ENCODE measurements at places on chromosomes 2 and 18.

- no peak for DNase-seq
These were observed 212.7 kb downstream of the DYM start for GRCh38 chr18:49247781-49248180.

- DNase-seq = no peak
These were observed 188.3 kb upstream of the RND3 start for GRCh38 chr2:150675807-150676206.

DNA sequence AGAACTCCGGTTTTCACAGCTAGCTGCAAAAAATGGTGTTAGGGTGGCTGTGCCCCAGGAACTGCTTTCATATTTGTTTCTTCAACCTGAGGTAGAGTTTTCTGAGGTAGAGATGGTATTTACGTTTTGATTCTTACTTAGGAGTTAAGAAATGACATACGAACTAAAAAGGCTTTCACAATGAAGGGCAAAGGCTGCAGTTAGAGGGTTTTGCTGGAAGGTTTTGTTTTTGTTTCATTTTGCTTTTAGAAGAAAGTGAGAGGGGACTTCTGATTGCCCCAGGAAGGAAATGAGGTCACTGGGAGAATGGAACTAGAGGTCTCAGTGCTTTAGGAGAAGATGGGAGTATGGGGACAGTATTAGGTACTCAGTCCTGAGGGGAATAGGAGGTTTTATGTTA, 15.5 kb downstream of the CDCA7 start:
- no peak for DNase-seq

- DNase-seq = no peak
These were observed 103.9 kb upstream of the LRP1B start for GRCh38 chr2:142234741-142235140.

DNA sequence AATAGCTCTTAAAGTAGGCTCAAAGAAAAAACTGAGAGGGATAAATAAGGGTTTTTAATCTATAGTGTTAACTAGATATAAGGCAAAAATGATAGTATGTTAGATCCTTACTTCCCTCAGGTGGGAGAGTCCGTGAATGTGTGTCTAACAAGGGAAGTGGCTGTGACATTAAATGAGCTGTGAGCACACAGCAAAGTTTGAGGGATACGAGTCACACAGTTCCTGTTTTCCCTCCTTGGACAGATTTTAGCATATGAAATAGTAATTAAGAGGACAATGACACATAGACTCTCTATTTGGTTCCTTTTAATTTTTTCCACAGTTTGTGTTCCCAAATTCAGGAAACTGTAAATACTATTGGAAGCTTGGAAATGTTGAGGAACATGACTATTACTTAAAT, 148.4 kb upstream of the CAVIN2 start:
- no peak for DNase-seq

- DNase-seq = no peak
These were observed 45.9 kb downstream of the IL1R2 start for GRCh38 chr2:102037681-102038080.

DNA sequence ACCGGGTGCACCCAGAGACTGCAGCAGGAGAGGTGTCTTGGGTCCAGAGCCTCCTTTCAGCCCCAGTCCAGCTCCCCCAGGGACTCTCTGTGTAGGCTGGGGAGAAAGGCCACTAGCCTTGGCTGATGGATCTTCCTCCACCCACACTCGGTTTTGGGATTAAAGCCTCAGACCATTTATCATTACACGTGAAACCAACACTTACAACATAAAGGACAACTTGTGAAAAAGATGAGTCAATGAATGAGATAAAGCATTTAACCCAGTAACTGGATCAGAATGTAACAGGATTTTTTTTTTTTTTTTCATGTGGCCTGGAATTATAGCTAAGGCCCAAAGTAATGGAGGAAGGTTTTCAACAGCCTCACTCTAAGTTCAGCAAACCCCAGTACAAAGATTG, 32.1 kb downstream of the NAT8 start:
- no peak for DNase-seq

DNA sequence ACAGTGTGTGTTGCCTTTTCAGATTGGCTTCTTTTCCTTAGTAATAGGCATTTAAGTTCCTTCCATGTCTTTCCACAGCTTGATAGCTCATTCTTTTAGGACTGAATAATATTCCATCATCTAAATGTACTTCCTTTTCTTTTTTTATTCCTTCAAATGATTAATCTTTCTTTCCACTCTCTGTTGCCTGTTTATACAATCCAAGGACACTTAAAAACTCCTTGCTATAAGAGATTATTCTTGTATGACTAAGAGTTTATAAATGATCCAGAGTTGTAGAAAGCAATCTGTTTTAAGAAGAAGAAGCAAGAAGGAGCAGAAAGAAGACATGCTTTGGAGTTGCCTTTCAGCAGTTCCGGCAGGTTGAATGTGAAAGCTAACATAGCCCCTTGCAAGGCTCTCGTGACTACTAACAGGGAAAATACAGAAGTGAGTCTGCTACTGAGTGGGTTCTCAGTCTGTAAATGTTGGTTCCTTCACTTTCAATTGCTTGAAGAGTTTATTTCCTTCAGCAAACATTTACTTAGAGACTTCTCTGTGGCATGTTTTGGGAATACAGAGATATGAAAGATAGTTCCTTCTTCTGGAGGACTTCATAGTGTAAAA, 123.0 kb downstream of the PMAIP1 start:
- DNase-seq = no peak

DNA sequence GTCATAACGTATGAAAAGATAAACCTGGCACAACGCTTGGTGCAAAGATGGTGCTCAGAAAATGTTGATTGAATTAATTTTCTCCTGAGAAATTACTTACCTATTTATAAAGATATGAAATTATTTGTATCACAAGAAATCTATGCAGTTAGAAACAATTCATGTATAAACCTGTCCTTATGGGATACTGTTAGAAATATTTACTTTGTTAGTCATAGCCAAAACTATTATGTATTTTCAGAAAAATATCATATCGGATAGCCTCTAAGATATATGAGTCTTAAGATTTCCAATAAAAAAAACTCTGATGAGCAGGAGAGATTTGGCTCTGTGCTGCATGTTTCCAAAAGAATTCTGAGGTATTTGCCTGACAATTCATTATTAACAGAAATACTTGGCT, 880.7 kb downstream of the LRRTM4 start:
- no peak for DNase-seq

GRCh38 chr18:12239431-12239830, 14.7 kb upstream of the CIDEA start:
- DNase-seq = no peak

DNA sequence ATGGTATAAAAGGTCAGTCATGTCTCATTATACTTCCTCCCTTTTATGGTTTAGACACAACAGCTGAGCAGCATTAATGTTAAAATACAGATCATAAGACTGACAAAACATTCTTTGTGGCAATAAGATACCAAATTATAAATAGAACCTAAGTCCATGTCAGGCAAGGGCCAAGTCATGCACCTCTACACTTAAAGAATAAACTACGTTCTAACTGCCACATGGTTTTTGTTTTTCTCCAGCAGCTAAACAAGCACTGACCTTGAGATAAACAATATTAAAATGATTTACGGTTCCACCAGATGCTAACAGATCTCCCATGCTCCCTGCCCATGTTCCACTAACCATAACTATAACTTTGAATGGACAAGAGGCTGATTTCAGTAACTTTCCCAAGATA, 368.6 kb upstream of the TFPI start:
- no peak for DNase-seq

DNA sequence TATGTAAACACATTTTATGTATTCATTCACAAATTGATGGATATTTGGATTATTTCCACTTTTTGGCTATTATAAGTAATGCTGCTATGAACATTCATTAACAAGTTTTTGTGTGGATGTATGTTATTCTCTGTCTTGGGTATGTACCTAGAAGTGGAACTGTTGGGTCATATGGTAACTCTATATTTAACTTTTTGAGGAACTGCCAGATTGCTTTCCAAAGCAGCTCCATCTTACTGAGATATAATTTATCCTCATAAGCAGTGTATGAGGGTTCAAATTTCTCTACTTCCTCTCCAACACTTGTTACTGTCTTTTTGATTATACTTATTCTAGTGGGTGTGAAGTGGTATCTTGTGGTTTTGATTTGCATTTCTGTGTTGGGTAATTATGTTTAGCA, 7.1 kb upstream of the EML6 start:
- no peak for DNase-seq

DNA sequence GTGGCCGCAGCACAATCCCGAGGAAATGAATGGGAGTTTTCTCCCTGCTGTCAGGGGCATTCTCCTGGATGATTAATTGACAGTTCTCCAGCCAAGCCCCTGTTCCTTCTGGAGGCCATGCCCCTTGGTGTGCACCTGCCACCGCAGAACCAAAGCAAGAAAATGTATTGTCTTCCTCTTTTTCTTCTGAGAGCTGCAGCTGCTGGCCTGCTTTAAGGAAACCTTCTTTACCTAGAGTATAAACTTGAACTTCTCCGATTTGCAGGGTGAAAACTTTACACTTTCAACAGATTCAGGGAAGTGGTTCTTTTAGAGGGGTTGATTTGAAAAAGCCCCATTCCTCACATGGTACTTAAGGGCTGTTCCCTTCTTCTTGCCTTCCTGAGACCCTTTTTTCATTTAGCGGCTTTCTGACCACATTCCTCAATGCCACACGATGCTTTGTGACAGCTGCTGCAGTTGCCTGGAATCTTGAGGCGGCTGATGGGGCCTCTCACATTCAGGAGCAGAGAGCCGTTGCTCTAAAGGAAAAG, 402.8 kb downstream of the TXNL1 start:
- DNase-seq = no peak

DNA sequence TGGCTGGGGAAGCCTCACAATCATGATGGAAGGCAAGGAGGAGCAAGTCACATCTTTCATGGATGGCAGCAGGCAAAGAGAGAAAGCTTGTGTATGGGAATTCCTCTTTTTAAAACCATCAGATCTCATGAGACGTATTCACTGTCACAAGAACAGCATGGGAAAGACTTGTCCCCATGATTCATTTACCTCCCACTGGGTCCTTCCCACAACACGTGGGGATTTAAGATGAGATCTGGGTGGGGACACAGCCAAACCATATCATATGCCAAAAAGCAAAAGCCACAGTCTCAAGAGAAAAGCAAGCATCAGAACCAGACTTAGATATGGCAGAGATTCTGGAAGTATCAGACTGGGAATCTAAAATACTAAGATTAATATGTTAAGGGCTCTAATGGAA, 30.0 kb upstream of the SCRN3 start:
- no peak for DNase-seq

DNA sequence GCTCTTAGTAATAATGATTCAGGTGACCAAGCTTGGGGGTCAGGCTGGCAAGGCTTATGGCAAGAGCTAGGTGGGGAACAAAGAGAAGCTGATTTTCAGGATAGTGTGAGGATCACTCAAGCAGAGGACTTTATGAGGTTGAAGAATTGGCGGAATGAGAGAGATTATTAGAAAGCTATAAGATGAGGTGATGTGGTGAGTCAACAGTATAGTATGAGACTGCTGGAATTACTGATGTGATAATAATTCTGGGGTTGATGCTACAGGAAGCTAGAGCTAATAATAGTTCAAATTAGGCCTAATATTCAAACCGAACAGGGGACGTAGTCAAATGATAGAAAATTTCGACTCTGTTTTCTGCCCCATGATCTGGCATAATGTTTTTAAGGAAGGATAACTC, 2115.3 kb upstream of the PIK3C3 start:
- no peak for DNase-seq

DNA sequence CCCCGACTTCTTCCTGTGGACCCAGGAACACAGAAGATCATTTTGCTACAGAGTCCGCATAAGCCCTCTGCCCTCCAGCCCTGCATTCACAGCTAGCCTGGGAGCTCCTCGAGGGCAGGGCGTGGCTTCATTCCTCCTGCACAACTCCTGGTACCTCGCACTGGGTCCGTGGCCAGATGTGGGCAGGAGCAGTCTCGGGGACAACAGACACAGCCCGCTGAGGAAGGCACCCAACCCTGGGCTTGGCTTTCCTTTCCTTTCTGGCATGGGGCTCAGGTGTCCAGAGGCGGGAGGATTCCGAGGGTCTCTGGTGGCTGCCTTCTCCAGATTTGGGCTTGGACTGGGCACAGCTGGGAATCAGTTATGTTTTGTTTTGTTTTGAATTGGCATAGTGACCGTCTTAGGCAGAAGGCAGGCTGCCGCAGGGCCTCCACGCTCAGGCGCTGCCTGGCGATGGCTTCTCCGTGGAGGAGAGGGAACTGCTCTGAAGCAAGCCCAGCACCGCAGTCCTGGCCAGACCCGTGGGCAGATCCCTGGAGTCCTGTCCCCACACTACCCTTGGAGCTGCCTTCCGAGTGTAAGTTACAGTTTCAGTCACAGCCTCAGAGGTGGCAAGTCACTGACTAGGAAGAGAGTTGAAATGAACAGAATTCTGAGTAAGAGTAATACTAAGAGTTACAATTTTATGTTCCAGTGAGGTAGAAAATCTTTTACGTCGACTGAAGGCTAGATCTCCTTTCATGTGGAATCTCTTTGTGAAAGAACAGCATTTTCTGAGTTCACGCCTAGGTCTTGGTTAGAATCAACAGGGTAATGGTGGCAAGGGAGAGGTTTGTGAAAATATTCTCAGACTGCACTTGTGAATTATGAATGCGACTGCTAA, 47.9 kb downstream of the LDLRAD4 start:
- no peak for DNase-seq

- no peak for DNase-seq
These were observed 123.5 kb downstream of the TANC1 start for GRCh38 chr2:159091976-159092375.

- DNase-seq = no peak
These were observed 67.9 kb downstream of the POLR1A start for GRCh38 chr2:86037795-86038192.

DNA sequence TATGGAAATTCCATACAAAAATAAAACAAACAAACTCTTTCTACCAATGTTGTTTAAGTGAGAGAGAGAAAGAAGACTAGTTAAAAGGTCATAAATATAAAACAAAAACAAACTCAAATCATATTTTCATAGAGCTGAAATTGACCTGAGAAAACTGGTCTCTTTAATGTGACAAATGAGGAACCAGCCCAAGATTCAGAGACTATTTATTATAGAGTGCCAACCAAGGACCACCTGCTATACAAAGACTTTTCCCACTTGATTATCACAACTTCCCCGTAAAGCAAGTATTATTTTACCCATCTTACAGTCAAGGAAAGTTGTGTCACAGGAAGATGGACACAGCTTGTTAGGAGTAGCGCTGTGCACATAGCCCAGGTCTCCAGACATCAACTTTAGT, 13.3 kb downstream of the ANKRD44 start:
- DNase-seq = no peak
